Activated T-cell treated with anti-CD3 and anti-CD28 coated beads, Interleukin-2, amount 50 U/mL, for 72 hours (primary cell): ENCODE measurements at places on chromosomes 1 and 21.

DNA sequence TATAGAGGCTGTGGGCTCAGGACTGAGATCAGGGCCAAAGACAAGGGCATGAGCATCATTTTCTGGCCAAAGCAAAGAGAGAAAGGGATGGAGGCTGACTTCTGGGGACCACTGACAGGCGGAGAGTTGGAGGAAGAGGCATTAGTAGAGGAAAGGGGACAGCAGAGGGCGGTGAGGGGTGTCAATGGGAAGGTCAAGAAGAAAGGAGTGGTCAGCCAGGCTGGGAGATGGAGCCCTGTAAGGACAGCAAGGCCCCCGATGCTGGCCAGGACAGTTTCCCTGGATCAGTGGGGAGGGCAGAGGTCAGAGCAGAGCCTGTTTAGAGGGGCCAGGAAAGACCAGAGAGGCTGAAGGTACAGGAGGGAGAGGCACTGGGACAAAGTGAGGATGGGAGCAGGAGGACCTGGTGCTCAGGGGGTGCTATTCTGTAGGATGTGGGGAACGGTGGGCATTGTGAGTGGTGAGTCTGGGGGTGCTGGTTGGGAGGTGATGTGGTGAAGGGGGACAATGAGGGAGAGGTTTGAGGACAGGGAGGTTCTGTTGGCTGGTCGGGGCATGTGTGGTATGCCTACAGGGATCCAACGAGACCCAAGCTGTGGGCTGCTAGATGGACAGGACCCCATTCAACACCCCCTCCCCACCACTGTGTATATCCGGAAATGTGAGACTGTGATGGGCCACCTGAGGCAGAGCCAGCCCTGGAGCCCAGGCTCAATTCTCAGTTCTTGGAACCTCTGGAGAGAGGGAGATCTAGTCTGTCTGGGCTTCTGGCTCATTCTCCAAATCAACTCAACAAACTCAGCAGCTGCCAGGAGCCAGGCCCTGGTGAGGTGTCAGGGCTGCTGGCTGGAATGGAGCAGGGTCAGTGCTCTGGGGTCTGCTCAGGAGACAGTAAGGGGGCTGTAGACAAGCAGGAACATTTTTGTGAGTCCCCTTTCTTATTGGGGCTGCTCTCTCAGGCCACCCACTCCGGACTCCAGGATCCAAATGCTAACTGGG, 1.4 kb upstream of the FAM151A start:
- no peak for DNase-seq

DNA sequence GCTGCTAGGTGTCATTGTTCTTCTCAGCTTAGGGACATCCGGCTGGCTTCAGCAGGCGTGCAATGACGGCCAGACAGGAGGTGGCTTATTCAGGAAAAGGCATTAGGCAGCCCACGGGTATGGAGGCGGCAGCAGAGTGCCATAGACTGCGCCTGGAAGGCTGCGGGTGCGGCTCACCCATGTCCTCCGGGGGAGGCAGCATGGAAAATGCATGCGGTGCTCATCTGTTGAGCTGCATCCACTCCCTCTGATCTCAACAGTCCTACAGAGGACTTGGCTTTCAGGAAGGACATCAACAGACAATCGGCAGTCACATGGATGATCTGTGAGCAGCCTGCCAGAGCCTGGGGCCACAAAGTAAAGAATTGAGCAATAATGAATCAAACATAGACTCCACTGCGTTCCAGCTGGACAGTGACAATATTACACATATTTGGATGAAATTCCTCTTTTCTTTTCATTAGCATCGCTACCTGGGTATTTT, 42.9 kb downstream of the UMODL1 start:
- no peak for DNase-seq

DNA sequence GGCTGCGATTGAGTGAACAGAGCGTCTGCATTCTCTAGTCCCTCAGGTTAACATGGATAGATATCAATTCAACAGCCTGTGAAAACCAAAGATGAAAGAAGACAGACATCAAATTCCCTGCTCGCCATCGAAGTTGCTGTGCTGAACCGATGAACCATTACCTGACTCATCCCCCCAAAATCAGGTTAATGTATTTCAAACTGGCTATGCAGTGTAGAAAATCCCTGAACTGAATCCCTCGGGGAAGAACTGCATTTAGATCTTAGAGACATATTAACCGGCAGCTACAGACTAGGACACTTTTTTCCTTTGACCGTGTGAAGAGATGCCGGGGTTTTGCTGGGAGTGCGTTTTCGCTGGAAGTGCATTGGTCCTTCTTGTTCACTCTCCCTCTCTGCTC, 213.2 kb upstream of the KIAA0040 start:
- no peak for DNase-seq

- no peak for DNase-seq
These were observed 5.1 kb upstream of the GNG12 start for GRCh38 chr1:67838180-67838910.

- DNase-seq: peak; percentile 21
These were observed 35.3 kb upstream of the PAXBP1 start for GRCh38 chr21:32806810-32807386.

GRCh38 chr1:181180407-181181031, 92.0 kb downstream of the IER5 start:
- DNase-seq: no peak

- DNase-seq: no peak
These were observed 275.4 kb upstream of the NR5A2 start for GRCh38 chr1:199751962-199752687.

- peak; percentile 76 for DNase-seq
These were observed 106.4 kb downstream of the TBX19 start for GRCh38 chr1:168386949-168387586.

DNA sequence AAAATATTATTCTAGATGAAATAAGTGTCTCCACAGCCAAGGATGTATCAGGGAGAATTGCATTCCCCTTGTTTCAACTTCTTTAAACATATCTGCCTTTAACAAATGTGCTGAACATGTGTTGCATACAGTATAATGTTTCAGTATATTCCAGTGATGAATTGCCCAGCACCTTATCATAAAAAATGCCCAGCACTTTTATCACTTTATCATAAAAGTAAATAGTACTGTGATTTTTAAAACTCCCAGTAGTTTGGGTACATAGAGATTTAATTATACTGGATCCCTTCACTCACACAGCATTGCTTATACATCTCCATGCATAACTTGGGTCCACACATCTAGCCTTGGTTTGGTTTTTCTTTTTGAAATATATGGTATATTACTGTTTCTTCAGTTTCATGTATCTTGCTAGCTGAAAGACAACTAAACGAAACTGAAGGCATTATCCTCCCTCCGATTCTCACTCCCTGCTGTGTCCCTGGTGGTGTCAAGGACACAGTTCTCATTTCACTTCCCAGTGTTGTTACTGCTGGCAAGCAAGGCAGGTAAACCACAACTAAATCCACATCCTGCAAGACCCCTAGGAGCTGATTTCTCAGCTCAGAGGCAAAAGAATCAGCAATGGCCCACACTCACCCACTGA, 118.2 kb upstream of the SLC44A3 start:
- no peak for DNase-seq

- DNase-seq: no peak
These were observed 27.5 kb upstream of the CD1D start for GRCh38 chr1:158153179-158153578.

- DNase-seq: peak; percentile 53
These were observed 623 bp downstream of the CAPN2 start for GRCh38 chr1:223712850-223713474.

DNA sequence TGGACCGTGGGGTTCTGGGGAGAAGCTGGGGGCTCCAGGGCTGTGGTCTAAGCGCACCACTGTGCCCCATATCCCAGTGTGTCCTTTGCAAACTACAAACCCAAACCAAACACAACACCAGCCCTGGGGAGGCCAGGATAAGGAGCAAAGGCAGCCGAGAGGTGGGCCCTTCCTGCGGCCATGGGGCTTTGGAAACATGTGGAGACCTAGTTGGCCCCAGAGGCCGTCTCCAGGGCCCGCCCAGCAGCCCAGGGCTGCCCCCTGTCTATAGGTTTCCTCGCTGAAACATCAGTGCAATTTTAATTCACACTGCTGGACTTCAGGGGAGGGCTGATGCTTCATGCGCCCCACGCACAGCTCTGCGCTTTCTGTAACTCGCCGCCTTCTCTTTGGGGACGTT, 61.3 kb downstream of the PRDM16 start:
- no peak for DNase-seq

- no peak for DNase-seq
These were observed 82.7 kb downstream of the HLCS start for GRCh38 chr21:36883532-36884486.

DNA sequence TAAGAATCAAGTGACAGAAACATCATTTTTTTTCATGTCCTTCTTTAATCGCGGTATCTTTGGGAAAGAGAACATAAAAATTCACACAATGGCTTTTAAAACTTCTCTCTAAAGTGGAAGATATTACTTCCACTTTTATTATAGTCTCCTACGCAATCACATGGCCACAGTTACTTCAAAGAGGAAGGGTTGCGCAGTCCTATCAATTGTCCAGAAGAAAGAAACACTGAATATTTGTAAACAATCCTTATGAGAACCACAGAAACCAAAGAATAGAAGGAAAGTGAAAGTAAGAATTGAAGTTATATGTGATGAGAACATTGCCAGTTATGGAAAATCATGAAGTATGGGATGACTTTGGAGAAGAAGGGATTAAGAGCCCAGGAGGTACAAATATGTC, 32.6 kb downstream of the CFH start:
- DNase-seq: no peak

DNA sequence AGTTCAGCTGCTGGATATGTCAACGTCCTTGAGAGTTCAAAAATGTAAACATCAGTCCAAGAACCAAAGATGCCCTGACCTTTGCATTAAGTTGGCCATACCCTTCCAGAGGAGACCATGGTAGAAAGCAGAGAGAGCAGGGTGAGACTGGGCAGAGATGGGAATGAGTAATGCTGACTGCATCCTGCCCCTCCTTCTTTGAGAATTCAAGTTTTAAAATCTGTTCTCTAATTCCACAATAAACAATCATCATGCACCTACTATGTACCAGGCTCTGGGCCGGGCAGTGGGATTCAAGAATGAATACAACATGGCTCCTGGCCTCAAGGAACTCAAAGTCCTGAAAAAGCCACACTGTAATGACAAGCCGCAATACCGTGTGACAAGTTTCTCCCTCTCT, 3.9 kb upstream of the HAO2 start:
- no peak for DNase-seq

DNA sequence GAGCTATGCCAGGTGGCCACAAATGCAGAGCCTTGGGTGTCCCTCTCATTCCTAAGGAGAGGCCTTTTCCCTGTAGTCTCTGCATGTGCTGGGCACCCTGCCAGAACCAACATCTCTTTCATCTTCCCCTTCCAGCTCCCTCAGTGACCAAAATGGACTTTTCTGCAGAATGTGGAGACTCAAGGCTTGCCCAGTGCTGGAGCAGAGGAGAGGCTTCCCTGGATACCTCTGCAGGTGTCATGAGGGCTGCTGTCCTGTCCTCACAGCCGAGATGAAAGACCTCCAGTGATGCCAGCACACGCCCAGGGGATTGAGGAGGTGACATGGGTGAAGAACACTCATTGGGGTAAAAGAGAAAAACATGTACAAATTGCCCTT, 347.0 kb upstream of the AJAP1 start:
- DNase-seq: no peak

DNA sequence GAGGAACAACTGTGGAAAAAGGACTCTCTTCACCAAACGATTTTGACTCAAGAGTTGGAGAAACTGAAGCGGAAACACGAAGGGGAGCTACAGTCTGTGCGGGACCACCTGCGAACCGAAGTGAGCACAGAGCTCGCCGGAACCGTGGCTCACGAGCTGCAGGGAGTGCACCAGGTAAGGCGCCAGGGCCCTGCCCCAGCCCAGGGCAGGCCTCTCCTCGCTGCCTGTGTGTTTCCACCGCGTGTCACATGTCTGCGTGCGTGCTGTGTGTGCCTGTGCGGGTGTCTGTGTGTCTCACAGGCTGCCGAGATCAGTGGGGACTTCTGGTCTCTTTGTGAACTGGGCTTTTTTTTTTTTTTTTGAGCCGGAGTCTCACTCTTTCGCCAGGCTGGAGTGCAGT, 43.0 kb downstream of the PCNT start:
- no peak for DNase-seq

GRCh38 chr1:57384901-57385300, 39.0 kb downstream of the DAB1 start:
- DNase-seq: no peak

GRCh38 chr1:59218521-59219236, 78.2 kb upstream of the FGGY start:
- no peak for DNase-seq

- DNase-seq: no peak
These were observed 5.1 kb upstream of the FYB2 start for GRCh38 chr1:56824271-56824670.

- no peak for DNase-seq
These were observed 353.7 kb downstream of the ADGRL2 start for GRCh38 chr1:82154219-82154970.

DNA sequence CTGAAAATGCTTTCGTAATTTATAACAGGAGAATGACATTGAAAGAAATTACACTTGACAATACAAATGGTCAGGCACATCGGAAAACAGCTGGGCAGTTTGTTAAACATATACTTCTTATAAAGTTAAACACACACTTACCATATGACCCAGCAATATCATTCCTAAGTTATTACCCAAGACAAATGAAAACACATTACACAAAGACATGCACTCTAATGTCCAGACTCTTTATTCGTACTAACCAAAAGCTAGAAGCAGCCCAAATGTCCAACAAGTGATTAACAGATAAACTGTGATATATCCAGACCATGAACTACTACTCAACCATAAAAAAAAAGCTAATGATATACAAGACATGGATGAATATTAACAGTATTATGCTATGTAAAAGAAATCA, 8.5 kb downstream of the AKT3 start:
- DNase-seq: no peak

DNA sequence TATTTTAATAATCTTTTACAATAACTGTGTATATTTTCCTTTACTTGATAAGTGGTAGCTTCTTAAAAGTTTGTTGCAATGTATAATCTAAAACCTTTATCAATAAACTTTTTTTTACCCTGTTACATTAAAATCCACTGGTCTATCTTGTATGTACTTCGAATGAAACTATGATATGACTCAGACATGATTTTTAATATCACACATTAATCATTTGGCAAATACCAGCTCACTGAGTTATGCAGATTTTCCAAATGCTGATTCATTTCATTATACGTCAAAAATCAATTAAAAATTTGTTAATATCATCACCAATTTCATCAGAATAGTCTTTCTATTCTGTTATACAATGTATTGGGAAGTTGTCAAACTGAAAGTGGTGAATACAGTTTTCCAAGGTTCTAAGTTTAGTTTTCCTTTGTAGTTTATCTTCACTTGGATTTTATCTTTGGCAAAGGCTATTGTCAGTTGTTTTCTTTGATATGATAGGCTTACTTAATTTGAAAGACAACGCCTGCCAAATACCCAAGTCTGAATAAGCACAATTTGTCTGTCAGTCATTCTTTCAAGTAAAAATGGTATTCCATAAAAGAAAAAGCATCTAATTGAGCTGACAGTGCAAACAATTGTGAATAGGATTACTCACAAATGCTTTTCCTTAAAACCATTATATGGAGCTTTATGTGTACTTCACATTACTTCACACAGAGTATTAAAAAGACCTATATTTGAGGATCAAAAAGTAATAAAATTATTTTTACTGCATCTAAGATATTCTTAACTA, 127.0 kb downstream of the NME7 start:
- no peak for DNase-seq

GRCh38 chr1:156785458-156785857, 18.1 kb downstream of the PRCC start:
- no peak for DNase-seq
